ENCODE measurements at places on chromosomes 7 and 10.

DNA sequence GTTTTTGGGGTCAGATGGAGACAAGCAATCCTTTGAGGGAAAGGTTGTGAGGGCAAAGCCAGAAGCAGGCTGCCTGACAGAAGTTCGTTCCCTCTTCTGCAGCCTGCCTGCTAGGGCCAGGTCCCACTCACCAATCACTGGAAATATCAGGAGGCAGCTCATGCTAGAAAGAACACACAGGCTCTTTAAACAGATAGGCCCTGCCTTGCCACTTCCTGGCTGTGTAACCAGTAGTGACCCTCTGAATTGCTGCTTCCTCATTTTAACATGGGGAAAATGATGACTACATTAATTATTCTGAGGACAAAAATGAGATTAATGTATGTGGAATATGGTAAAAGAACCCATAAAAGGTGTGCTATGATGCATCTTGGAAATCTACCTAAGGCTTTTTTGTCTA is 50.5 kb upstream of the MRLN start:
- peak; percentile 59 for DNase-seq

DNA sequence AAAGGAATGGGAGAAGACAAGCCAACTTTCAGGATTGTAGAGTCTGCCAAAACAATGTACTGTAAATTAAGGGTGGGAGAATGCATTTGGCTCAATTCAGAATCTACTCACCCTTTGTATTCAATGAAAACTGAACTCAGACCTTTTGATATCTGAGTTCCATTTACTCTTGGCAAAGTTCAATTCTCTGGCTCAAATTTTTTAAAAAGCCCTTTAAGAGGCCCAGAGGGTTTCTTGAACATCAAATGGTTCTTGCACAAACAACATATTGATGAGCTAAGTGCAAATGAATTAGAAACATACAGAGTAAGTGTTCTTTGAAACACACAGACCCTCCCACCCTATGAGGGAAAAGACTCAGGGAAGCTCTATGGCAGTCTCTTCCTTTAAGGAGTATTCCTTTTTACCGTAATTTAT is 5.2 kb upstream of the XPNPEP1 start:
- DNase-seq = no peak

GRCh38 chr10:70331486-70332268 is 47.9 kb upstream of the NPFFR1 start:
- peak; percentile 98 for DNase-seq

DNA sequence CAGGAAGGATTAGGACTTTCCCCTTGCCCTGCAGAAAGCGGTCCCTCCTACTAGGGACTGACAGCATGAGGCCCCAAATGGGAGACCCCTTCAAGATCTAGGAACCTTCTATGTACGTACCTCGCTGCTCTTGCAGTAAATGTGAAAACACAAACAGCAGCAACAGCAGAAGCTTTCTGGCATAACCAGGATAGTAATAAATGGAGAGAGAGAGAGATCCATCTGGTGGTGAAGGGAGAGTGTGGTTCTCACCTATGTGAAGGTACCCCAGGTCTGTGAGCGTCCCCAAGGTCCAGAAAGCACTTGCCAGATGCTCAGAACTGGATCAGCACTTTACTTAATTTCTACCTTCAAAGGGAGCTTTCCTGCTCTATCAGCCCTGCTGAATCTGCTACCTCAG is 592.7 kb downstream of the PARD3 start:
- DNase-seq = no peak

DNA sequence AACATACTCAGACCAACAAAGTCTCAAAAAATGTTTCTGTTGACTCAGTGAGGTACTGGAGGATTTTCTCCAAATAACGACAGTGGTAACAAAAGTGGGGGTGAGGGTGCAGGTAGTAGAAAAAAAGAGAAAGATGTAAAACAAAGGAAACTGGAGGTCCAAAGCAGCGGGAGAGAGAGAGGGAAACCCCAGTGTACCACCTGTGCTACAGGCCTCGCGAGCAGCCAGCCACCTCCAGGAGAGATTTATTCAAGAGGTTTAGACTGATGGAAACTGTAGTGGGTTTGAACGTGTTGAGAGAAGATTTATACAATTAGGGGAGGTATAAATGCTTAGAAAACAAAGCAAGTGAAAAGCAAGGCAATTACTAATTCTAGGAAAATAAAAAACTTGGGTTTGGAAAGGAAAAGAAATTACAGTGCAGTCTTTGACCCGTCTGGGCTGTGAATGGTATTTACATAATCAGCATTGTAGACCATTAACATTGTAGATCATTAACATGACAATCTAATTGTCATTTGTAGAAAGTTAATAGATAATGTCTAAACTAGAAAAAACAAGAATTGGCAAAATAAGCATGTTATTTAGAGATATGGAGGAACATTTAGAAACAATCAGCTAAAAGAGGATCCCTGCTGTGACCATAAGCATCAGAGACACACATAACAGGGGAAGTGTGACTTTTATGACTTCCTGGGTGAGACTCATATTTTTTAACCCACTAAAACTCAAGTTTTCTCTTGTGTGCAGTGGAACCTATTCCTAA is 180.0 kb downstream of the RELN start:
- no peak for DNase-seq

- DNase-seq = no peak
Measured at GRCh38 chr7:139361523-139361922, 1.8 kb downstream of the LUC7L2 start.

GRCh38 chr10:87706731-87707130 is 47.1 kb downstream of the PAPSS2 start:
- DNase-seq = no peak

- peak; percentile 28 for DNase-seq
Measured at GRCh38 chr7:90298145-90299038, 22.7 kb downstream of the FAM237B start.

GRCh38 chr10:89522463-89522862 is 12.9 kb downstream of the SLC16A12 start:
- DNase-seq = no peak

GRCh38 chr10:123175389-123176387 is 21.5 kb downstream of the BUB3 start:
- DNase-seq = no peak

GRCh38 chr7:9983048-9983447 is 990.6 kb upstream of the PHF14 start:
- no peak for DNase-seq

- DNase-seq = no peak
Measured at GRCh38 chr10:110353244-110354119, 48.8 kb upstream of the SMNDC1 start.

- no peak for DNase-seq
Measured at GRCh38 chr7:138157702-138158101, 81.4 kb downstream of the AKR1D1 start.

GRCh38 chr7:16951483-16952080 is 69.8 kb upstream of the AGR3 start:
- DNase-seq = no peak

GRCh38 chr10:118342638-118343020 is 505 bp upstream of the FAM204A start:
- DNase-seq = no peak

GRCh38 chr7:3112479-3113134 is 68.9 kb upstream of the CARD11 start:
- no peak for DNase-seq

- DNase-seq = no peak
Measured at GRCh38 chr10:84098667-84099066, 40.6 kb upstream of the GHITM start.

DNA sequence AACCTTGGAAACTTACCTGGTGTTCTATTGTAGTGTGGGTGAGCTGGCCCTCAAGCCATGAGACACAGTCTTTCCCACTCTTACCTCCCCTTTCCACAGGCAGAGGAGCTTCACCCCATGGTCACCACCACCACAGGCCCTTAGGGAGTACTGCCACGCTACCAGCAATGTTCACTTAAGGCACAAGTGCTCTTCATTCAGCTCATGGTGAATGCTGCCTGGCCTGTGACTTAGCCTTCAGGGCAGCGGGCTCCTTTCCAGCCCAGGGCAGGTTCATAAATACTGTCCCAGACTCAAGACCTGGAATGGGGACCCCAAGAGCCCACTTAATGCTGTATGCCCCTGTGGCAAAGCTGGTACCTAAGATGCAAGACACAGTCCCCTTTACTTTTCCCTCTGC is 109.4 kb downstream of the MYO3A start:
- no peak for DNase-seq

- no peak for DNase-seq
Measured at GRCh38 chr10:65128277-65128676, 1607.1 kb downstream of the REEP3 start.

DNA sequence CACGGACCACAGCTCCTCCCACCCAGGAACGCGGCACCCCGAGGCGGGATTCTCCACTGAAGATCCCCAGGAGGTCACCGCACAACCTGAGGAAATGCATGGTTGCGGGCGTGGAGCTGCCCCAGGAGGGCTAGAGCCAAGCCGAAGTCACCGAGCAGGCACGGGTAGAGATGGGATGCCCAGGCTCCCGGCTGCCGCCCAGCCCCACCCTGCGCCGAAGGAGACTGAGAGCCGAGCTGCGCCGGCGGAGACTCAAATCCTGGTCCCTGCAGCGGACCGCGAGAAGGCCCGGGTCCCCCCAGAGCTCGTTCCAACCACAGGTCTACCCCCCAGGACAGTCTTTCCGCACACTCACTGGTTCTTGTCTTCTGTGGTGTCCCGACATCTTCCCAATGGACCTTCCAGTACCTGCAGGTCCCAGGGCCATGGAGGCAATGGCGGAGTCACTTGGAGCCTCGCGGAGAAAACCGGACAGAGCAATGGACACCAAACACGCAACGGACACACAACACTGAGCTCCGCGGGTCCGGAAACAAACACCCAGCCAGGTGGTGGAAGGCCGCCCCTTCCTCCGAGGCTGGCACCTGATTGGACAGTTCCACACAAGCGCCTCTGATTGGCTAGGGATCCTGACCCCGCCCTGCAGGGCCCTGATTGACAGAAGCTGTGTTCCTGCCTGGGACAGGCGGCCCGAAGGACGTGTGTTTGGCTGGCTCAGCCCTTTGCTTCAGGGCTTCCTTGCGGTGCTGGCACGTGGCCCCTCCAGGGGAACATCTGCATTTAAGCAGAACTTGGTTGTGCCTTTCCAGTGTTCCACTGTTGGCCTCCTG is 331.9 kb upstream of the NUPR2 start:
- DNase-seq = no peak

DNA sequence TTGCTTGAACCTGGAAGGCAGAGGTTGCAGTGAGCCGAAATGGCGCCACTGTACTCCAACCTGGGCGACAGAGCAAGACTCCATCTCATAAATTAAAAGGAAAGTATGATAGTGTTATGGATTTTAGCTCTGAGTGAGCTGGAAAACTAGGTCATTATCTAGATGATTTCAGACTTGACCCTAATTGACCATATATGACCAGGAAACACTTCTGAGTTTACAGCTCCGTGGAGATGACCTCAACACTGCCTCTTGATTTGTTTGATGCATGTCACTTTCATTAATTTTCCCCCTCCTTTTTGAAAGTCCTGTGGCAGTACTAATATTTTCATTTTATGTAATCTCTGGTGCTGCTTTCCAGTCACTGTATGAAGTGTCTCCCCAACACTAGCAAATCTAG is 7.8 kb upstream of the SEC61A2 start:
- no peak for DNase-seq

DNA sequence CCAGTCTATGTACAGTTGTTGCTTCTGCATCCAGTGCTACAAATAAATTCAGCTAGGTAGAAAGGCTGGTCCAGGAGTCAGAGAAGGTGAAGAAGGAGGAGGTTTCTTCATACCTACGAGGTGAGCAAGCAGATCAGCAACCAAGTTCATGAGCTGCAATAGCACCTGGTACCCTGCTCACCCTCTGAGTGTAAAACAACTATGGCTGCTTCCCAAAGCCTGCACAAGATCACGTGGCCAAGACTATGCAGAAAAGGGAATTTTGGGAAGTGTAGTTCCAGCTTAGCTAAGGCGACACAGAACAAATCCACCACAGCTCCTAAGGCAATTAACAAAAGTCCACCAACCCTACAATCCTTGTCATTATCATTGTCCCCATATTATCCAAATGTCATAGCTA is 95.9 kb upstream of the AUTS2 start:
- DNase-seq = no peak

DNA sequence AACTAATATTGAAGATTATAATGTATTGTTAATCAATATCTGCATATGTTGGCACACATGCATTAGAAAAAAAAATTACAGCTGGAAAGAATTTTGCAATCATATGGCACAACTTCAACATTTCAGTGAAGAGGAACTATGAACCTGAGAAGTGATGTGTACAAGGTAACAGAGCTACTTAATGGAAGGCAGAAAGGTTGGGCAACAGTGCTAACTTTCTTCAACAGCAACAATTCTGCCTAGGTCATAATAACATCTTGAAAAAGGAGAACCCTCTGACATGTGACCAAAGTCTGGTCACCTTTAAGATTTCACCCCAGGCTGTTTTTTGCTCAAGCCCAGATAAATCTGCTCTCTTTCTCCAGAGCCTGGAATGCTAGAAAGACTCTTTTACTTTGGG is 47.9 kb upstream of the SKAP2 start:
- DNase-seq = peak; percentile 37

DNA sequence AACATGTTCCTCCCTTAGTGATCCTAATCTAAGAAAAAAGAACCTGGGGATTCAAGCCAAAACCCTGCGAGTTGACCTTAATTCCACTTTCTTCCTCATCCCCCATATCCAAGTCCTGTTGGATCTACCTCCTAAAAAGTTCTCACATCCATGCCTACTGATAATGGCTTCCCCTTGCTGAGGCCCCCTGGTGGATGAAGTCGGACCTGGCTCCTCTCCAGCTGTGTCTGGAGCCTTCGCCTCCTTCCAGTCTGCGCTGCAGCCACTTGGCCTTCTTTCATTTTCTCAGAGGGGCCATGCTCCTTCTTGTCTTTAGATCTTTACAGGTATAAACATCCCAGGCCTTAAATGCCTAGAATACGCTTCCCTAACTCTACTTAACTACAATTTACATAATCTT is 8.1 kb downstream of the PDE1C start:
- DNase-seq = peak; percentile 65

DNA sequence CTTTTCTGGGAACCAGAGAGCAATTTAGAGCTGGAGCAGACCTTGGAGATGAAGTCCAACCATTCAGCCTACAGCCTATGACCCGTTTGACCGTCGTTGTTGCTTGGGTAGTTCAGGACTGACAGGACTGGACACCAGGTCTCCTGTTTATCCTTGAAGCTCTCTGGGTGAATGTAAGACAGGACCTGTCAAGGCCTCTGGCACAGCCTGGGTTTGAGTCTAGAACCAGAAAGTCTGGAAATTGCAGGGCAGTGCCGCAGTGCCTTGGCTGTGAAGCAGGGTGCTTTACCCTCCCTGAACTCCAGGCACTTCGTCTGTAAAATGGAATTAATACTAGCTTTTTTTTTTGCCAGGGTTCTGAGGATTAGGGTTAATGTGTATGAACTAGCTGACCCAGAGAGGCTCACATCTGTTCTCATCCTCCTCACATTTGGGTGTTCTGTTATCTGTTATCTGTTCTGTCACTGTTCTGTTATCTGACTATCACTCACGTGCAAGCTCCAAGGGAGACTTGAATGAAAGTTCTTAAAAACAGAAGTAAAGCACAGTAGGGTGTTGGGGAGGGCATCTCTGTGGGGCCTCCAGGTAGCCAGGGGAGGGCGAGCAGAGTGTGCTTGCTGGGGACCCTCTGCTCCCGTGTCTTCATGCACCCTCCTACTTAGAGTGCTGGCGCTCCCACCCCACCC is 9.9 kb downstream of the BLVRA start:
- no peak for DNase-seq

Measured in suppressor macrophage (primary cell).